ENCODE measurements at places on chromosomes 6 and 20.
A peak's percentile ranks its signal among the peaks of the same experiment; 100 is the strongest.

- DNase-seq = no peak
Measured at GRCh38 chr20:32510601-32511357, 74.4 kb downstream of the NOL4L start.

DNA sequence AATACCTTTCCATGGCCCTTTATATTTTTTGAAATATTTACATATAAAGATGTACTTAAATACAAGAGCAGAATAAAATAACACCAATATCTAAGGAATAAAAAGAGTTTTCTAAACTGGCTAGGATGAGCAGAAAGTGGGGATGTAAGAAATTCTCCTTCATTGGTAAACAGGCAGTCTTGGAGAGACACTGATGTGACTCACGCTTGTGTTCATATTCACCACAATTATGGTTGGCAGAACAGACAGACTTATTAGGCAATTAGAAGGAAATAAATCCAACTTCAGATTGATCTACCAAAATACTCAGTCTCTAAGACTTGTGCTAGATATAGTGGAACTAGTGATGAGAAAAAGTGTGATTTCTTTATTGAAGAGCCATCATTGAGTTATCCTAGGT lies 463.7 kb downstream of the CDC5L start:
- DNase-seq = peak; percentile 37

DNA sequence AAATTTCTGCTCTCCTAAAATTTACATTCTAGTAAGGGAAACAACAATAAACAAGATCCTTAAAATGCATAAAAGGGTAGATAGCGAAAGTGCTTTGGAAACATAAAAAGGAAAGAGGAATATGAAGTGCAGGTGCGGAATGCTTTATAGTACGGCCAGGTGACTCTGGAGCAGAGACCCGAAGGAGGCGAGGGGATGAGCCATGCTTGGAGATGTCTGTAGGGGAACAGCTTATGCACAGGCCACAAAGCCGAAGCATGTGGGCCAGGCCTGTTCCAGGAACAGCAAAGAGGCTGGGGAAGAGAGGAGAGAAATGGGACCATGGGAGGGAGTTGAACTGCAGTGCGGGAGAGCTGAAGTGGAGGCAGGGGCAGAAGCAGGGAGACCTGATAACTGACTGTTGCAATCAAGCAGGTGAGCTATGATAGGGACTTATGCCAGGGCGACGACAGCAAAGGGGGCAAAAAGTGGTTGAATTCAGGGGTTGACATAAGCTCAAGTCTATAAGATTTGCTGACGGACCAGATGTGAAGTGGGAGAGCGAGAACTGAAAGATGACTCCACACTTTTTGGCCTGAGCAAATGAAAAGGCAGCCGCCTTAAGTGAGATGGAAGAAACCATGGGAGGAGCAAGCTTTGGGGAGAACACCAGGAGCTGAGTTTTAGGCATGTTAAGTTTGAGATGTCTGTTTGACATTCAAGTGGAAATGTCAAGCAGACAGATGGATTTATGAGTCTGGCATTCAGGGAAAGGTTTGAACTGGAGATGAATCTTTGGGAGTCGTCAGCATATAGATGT lies 83.1 kb downstream of the CNBD2 start:
- no peak for DNase-seq

- DNase-seq = no peak
Measured at GRCh38 chr6:132841966-132842365, 27.6 kb downstream of the RPS12 start.

GRCh38 chr20:50144362-50144761 lies 9.2 kb downstream of the PEDS1 start:
- peak; percentile 98 for DNase-seq

- DNase-seq = peak; percentile 36
Measured at GRCh38 chr6:75656479-75656878, 54.8 kb downstream of the SENP6 start.

- DNase-seq = no peak
Measured at GRCh38 chr20:52167232-52167840, 24.2 kb downstream of the ZFP64 start.

Data from EH (cell line).